ENCODE measurements at places on chromosomes 2 and 18.

DNA sequence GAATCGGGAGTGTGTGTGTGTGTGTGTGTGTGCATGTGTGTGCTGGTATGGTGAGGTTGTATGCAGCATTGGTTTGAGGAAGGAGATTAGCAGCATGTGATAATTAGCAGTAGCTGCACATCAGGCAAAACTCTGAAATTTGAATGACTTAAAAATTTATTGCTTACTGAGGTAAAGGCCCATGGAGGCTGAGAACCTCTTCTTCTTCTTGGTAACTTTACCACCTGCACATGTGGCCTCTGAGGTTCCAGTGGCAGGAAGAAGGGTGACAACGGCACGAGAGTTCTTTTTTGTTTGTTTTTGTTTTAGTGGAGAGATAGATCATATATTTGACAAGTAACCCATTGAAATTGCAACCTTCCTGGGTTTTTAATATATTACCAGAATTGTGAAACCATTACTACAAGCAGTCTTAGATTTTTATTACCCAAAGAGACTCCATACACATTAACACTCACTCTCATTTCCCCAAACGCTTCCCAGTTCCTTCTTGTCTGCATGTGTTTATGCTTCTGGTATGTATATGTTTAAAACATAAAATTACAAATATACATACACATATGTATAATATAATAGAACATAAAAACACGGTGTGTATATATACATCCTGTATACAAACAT lies 292.1 kb downstream of the PTGR3 start:
- DNase-seq = no peak

GRCh38 chr2:207937823-207938222 lies 87.5 kb downstream of the PLEKHM3 start:
- DNase-seq = no peak

GRCh38 chr18:22674272-22674671 lies 256.6 kb upstream of the CTAGE1 start:
- DNase-seq = no peak

- no peak for DNase-seq
Observed at GRCh38 chr2:143680885-143681405, 551.7 kb downstream of the ARHGAP15 start.

DNA sequence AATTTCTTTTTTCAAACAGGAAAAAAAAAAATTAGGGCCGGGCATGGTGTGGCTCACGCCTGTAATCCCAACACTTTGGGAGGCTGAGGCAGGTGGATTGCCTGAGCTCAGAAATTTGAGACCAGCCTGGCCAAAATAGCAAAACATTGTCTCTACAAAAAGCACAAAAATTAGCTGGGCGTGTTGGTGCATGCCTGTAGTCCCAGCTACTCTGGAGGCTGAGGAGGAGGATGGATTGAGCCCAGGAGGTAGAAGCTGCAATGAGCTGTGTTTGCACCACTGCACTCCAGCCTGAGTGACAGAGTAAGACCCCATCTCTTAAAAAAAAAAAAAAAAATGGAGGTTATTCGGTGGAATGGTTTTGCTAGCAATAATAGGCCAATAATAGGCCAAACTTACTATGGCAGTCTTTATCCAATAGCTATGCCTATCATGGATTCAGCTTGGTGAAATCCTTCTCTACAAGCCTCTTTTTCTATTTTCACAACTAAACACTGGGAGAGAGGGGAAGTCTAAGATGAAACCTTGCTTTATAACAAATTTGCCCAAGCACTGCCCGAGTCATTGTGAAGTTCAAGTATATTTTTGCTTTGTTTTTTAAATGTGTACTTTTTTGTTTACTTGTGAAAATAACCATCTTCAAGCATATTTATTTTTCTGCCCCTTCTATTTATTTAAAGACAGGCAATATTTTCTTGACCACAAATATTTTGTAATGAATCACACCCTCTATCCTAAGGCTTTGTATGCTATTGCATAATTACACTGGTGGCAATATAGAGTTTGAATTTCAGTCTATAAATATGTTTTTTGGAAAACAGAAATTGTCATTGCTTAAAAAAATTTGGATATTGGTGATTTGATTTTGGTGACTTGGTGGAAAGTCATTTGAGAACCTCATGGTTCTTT lies 20.0 kb upstream of the KYNU start:
- peak; percentile 4 for DNase-seq

GRCh38 chr2:179428649-179429048 lies 164.0 kb upstream of the SESTD1 start:
- DNase-seq = no peak

- DNase-seq = peak; percentile 42
Observed at GRCh38 chr2:119598596-119599263, 54.5 kb downstream of the CFAP221 start.

- peak; percentile 78 for DNase-seq
Observed at GRCh38 chr2:39913648-39914461, 134.8 kb upstream of the THUMPD2 start.

DNA sequence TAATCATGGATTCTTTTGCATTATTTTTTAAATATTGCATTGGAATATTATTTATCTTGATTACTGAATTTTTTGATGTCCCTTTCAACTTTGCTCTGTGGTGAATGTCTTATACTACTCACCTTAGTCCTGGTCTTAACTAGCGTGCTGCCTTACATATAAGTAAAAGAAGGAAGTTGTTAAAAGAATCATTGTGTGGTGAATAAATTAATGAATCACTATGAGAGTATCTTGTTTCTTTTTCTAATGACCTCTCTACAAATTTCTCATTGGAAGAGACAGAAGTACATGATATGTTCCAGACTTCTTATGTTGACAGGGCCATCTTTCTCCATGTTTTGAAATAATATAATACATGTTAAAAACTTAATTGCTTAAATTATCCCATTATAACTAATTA lies 432.6 kb upstream of the MMADHC start:
- no peak for DNase-seq

- no peak for DNase-seq
Observed at GRCh38 chr18:42281124-42281523, 326.1 kb downstream of the PIK3C3 start.

DNA sequence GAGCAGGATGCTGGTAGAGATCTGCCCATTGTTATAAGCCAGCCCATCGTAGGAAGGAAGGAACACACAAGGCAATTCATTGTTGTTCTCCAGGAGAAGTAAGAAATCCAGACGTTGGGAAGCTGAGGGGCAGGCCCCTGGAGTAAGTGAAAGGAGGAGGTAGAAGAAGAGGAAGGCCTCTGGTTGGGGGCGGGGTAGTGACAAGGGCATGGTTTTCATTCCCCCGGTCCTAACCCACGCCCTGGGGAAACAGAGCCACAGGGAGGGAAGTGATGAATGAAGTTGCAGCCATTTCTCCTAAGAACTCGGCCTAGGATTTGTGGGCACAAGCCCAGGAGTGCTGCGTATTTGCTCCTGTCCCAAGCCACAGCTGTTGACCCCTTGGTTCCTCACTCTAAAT lies 18.0 kb downstream of the LBH start:
- no peak for DNase-seq

- DNase-seq = no peak
Observed at GRCh38 chr18:35469725-35470124, 28.0 kb downstream of the INO80C start.

DNA sequence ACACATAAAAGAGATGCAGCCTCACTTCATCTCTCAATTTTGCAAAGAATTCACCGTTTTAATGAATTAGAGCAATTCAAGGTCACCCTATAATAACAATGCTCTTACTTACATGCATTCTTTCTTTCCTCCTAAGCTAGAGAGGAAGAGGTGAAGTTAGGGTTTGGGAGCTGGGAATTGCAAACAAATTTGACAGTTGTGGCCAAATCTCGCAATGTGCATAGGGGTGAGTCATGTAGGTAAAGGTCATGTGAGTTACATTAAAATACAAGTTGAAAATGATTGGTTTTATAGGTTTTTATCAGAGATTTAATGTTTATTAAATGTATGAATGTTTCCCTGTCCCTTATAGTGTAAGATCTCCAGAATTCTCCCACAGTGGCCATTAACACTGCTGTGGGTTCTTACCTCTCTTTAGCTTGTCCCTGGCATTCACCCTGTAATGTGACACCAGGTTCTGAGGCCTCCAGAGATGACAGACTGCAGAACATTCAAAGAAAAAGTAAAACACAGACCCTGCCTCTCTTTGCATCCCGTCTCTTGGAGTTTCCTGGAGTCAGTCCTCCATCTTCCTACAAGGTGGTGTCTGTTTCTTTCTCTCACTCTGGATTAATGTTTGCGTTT lies 53.7 kb upstream of the LGALSL start:
- no peak for DNase-seq

DNA sequence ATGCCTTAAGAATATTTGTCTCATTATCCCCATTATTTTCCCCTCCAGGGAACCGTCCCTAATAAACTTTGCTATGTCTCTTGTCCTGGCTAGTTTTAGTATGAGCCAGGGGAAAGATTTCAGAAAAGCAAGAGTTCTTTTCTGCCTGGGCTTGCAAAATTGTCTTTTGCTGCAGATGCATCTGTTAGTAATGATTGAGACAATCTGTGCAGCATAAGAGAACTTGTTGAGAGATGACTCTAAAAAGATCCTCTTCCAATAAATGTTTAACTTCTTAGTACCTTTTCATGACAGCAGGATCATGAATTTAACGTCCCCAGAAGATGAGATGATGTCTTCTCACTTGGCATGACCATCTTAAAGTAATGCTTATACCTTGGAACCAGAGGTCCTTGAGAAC lies 172.5 kb upstream of the CREB1 start:
- DNase-seq = peak; percentile 25

- DNase-seq = no peak
Observed at GRCh38 chr2:42139101-42139500, 30.1 kb upstream of the EML4 start.

DNA sequence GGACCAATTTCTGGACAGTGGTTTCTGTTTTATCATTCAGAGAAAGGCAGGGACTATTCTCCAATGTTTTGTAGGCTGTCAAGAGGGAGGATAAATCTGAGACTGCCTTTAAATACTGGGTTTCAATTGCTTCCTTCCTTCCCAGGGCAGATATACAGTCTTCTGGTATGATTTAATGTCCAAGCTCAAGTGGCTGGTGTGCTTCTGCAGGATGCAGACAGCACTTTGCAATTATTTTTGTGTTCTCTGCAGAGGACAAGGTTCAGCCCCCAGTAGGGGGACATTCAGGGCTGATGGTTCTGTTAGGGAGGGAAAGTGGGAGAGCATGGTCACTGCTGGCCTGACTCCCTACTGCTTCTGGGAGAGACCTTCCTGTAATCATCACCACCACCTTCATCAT lies 4.6 kb upstream of the BOD1L2 start:
- DNase-seq = no peak

GRCh38 chr18:35570182-35570581 lies 11.4 kb upstream of the GALNT1 start:
- no peak for DNase-seq

- DNase-seq = no peak
Observed at GRCh38 chr2:164151522-164151921, 415.7 kb upstream of the FIGN start.

DNA sequence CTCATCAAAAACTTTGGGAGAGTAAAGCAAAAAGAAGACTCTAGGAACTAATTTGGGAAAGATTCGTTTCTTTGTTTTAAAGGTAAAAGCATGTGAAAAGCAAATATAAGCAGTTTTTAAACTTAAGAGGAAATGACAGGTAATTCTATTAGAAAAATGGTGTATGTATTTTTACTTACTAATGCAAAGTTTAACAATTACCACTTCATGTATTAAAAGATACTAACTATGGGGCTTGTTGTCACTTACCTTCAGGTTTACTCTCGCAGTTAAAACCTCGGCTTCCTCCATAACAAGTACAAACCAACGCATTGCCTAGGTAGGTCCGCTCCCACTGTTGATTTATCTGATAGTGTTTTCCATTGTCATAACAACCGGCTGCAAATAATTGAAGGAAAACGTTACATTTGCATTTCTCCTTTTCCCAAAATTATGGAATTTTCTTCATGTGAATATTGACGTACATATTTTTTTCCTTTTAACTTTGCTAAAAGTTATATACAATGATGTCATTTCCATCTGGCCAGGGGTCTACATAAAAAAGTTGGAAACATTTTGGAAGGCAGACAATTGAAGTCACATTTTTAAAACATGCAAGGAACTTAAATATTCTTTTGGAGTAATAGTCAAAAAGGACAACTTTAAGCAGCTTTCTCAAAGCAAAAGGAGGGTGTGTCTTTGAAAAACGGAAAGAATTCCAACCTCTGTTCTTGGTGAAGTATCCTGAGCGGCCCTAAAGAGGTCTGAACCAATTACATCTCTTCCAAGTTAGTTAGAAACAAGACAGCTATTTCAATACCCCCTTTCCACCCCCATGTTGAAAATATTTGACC lies 1.2 kb downstream of the FN1 start:
- DNase-seq = no peak

- no peak for DNase-seq
Observed at GRCh38 chr2:42132191-42132965, 36.8 kb upstream of the EML4 start.

- no peak for DNase-seq
Observed at GRCh38 chr2:240481720-240482119, 46.3 kb downstream of the GPC1 start.

DNA sequence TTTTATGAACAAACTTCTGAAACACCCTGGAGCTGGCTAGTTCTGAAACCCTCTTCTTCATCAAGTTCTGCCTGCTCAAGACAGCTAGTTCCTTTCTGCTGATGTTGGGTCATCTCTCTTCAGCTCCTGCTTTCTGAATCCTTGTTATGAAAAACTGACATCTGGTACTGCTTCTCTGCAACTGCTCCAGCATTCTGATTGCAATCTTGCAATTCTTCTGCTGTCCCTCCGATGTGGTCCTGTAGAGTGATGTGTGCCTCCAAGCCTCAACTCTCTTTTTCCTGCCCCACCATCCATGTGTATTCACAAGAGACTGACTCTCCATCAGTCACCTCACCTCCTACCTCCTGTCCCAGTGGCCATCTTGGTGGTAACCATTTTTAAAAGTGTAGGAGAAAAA lies 21.8 kb downstream of the COL6A3 start:
- no peak for DNase-seq

DNA sequence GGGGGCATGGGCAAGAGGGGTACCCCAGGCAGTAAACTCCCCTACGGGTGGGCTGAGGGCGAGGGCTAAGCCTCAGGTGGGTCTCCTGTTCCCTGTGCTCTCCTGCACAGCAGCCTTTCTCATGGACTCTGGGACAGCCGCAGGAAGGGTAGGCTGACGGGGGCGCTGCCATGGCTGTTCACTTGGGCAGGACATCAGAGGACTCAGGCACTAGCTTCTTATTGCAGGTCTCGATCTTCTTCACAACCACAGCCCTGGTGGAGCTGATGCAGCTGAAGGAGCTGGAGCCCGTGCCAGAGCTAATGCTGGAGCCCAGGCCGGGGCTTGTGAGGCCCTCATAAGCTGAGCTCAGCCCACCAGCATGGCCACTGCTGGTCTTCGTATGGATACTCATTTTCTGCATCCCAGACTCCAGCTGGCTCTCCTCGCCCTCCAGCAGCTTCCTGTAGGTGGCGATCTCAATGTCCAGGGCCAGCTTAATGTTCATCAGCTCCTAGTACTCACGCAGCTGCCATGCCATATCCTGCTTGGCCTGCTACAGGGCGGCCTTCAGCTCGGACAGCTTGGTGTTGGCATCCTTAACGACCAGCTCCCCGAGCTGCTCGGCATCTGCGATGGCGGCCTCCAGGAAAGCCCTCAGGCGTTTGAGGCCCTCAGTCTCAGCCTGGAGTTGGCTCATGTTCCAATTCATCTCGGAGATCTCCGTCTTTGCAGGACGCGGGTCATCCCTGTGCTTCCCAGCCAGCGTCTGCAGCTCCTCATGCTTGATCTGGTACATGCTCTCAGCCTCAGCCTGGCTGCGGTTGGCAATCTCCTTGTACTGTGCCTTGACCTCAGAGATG lies 359.8 kb upstream of the SETBP1 start:
- DNase-seq = no peak

Measured in NCI-H1694 (cell line).